Stimulated activated effector memory CD8-positive, alpha-beta T cell treated with anti-CD3 and anti-CD28 coated beads, Interleukin-12 subunit alpha, Interleukin-12 subunit beta, amount 100 ng/mL, for 72 hours (primary cell): ENCODE measurements at places on chromosomes 12 and 14.

GRCh38 chr14:79331830-79332229 lies 879.5 kb downstream of the DIO2 start:
- no peak for DNase-seq

DNA sequence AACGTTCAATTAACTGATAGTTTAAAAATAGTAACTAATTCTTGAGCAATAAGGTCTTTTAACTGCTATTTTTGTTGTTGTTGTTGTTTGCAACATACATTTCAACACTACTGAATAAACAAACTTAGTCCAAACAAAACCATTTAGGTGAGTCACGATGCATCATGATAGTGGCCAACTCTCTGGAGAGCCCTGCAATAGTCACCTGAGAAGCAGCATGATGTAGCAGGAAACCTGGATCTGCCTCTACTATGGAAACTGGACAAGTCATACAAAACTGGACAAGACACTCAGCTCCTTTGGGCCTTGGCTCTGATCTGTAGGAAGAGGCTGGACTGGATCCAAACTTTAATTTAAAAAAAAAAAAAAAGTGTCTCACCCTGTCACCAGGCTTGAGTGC lies 117.3 kb downstream of the MED13L start:
- DNase-seq: no peak

- DNase-seq: no peak
Observed at GRCh38 chr14:51738754-51739153, 87.0 kb downstream of the FRMD6 start.

DNA sequence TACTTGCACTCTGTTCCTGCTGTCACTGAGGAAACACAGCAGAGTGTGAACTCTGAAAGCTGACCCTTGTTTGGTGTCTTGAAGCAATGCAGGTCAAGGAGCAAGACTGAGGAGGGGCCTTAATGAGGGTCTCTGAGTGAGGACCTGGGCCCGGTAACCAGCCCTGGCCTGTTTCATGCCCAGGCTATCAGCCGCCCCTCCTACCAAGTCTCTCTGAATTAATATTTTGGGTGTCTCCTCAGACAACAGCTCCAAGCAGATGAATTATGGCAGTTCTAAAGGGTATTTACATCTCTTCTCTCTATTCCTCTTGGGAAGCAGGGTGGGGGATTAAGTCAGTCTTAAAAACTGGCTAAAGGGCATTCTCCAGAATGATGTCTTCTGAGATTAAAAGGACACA lies 394.5 kb downstream of the ZFP36L1 start:
- DNase-seq: no peak

DNA sequence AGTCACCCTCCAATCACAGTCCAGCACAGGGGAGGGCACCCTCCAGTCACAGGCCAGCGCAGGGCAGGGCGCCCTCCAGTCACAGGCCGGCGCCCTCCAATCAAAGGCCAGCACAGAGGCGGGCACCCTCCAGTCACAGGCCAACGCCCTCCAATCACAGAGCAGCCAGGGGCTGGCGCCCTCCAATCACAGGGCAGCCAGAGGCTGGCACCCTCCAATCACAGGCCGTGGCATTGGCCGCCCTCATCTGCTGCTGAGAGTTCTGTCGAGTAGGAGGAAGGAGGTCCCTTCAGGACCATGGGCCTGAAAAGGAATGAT lies 26.6 kb downstream of the DDX51 start:
- DNase-seq: no peak

DNA sequence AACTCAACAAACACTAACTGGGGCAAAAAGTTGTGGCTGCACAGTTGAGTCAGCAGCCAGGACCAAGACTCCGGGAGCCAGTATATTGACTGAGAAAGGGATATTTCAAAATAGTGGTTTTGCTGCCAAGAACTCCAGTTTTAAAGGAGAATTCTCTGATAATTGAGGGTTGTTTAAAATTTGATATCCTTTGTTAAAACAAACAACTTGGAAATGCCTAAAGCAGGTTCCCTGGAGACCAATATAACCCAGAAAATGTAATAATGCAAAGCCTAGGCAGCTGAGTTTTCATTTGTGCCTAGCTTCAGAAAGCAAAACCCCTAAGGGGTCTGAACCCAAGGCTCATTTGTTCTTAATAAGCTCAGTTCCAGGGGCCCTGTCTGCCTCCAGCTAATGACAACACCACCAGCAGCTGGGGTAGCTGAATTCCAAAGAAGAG lies 311.7 kb upstream of the CCDC196 start:
- DNase-seq: no peak

GRCh38 chr14:102293781-102294180 lies 11.2 kb downstream of the MOK start:
- no peak for DNase-seq

DNA sequence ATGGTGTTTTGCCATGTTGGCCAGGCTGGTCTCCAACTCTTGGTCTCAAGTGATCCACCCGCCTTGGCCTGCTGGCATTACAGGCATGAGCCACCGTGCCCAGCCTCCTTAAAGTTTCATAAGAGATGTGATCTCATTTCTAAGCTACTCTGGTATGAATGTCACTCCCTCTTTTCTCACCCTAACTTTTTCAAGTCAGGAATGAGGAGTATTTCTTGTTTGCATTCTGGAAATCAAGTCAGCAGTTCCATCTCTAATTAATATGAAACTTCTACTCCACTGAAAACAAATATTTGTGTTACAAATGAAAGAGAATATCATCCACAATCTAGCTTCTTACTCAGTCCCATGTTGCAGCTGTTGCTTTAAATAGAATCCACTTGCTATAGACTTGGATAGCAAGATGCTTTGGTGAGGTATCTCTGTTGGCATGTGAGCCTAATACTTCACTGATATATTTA lies 61.3 kb downstream of the ARF6 start:
- no peak for DNase-seq

DNA sequence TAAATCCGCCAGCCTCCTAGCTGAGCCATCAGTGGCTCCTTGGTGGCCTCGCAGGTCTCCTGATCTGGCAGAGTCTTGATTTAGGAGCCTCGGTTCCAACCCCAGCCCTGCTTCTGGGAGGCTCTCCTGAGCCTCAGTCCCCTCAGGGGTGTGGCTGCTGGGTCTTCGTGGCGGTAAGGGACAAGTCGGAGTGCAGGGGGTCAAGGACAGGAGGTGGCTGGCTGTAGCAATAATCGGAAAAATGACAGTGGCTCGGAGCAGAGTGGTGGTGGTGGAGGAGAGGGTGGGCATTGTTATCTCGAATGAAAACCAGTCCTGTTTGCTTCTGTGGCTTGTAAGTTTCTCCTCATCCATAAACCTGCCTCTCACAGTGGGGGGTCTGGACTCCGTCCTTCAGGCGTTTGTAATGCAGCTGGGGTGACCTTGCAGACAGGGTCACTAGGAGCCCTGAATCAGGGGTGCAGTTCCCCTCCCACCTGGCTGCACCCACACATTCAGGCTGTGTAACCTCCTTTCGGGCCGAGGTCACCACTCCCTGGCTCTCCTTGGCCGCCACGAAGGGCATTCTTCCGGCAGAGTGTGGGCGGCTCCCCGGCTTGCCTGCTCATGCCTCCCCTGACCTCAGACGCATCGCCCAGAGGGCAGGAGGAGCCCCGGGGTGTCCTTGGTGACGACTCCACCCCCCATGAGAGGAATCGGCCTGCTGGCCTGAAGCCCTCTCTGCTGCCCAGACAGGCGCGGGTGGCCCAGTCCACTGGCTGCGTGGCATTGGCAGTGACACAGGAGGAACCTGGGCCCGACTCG lies 8.1 kb downstream of the BCL7A start:
- DNase-seq: peak; percentile 64

- DNase-seq: no peak
Observed at GRCh38 chr12:38776647-38777046, 128.7 kb downstream of the CPNE8 start.
